ENCODE measurements at places on chromosomes 4 and X. TPM values are rescaled to one million over a fixed set of nuclear protein-coding genes. Genes with fewer than 3 reads are reported as not detected.

DNA sequence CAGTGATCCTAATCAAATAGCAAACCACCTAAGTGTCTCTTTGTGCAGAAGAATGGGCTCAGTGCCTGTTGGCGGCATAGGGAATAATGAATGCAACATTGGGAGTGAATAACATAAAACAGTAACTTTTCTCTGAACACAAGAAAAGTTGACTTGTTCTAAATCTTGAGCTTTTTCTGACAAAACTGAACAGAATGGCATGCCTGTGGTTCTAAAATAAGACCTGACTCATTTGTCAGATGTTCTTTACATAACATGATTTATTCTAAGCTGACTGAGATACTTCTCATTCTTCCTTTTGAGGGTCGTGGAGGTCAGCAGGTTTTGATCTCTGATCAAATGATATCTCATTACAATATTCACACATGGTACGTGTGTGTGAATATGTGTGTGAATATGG, 165.4 kb upstream of the WDR1 start:
- DNase-seq: no peak

GRCh38 chr4:7361280-7361895, 73.3 kb downstream of the PSAPL1 start:
- no peak for DNase-seq

GRCh38 chrX:10028283-10029104, 61.3 kb downstream of the CLDN34 start:
- no peak for DNase-seq

GRCh38 chr4:2834001-2834921, 9.4 kb upstream of the ADD1 start:
- peak; percentile 33 for DNase-seq

DNA sequence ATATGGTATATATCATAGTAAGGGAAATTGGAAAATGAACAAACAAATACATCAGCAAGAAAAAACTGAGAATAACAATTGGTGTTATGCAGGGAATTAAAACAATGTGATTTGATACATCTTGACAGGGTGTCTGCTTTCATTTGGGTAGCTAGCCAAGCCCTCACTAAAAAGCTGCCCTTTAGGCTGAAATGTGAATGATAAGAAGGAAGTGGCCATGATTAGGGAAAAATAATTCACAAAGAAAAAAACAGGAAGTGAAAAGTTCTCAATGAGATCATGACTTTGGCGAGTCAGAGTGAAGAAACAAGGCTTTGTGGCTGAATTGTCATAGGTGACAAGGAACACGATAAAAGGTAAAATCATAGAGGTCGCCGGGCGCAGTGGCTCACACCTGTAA, 675.8 kb upstream of the SLIT2 start:
- DNase-seq: no peak

DNA sequence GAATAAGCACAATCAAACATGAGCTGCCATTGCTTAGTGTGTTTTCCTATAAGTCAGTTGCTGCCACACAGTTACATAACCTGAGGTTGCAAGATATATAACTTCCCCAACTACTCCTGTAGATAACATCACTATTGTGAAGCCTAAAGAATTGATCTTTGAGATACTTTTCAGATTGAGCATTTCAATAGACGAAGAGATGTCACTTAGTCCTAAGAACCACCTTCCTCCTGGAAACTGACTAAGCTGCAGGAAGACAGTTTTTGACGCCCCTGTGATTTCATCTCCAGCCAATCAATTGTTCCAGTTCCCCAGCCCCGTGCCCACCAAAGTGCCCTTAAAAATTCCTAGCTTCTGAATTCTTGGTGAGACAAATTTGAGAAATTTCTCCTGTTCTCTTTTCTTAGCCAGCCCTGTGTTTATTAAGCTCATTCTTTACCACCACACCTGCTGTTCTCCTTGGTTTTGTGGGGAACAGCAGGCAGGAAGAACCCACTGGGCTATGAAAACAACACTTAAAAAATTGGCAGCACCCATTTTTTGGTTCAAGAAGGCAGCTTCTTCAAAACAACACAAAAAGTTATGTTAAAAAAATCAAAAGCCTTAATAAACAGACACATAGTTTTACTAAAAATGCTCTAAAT, 317.1 kb upstream of the PABPC4L start:
- DNase-seq: no peak

DNA sequence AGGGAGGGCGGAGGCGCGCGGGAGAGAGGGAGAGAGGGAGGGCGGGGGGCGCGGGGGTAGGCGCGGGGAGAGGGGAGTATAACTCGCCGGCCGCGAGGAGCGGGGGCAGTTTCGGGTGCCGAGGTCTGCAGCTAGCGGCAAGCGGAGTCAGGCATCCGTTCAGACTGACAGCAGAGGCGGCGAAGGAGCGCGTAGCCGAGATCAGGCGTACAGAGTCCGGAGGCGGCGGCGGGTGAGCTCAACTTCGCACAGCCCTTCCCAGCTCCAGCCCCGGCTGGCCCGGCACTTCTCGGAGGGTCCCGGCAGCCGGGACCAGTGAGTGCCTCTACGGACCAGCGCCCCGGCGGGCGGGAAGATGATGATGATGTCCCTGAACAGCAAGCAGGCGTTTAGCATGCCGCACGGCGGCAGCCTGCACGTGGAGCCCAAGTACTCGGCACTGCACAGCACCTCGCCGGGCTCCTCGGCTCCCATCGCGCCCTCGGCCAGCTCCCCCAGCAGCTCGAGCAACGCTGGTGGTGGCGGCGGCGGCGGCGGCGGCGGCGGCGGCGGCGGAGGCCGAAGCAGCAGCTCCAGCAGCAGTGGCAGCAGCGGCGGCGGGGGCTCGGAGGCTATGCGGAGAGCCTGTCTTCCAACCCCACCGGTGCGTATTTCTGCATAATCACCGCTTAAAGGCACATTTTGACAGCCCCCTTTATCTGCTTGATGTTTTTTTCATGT, at the start of gene POU4F2:
Gene POU4F2 (plus strand): TSS at position 108 of the 720 bp plus-strand sequence. CDS start 248 bp downstream, at position 356.
- no peak for DNase-seq

- DNase-seq: no peak
These were observed 2761.5 kb downstream of the ARAP2 start for GRCh38 chr4:33482773-33483172.

DNA sequence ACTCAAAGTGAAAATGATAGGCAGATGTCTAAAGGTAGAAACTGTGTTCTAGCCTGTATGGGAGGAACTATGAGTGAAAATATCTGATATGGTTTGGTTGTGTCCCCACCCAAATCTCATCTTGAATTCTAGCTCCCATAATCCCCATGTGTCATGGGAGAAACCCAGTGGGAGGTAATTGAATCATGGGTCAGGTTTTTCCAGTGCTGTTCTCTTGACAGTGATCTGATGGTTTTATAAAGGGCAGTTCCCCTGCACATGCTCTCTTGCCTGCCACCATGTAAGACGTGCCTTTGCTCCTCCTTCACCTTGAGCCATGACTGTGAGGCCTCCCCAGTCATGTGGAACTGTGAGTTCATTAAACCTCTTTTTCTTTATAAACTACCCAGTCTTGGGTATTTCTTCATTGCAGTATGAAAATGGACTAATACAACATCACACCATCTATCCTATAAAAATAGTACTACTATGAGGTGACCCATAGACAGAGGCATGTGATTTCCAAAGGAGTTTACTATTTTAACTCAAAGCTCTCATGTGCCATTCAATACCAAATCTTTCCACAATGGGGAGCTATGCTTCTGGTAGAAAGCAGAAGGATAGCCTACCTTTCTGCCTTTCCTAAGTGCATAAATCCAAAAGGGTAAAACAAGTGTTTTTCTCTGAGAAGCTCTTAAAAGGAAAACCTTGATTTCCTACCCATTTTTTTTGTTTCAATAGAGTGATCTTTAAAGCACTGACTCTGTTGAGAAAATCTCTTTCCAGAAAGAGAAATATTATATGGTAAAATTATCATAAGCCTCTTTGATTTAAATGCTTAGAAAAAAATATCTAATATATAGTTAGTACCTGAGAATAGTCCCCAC, 38.8 kb downstream of the SEC31A start:
- DNase-seq: no peak

DNA sequence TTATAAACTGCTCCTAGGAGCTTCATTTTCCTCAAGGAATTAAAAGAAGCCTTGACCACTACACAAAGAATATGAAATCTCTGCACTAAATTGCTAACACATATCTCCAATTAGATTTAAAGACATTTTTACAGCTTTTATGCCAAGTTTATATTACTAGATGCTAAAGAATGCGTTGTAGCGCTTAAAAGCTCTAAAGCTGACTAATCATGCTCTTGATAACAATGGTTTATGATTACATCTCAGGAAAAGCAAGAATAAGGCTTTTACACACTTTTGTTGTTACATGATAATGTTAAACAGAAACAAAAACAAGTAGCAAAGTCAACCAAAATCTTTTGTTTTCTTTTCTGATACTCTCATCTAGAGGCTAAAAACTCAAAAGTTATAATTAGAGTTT, 44.7 kb downstream of the SLC10A7 start:
- DNase-seq: no peak

- DNase-seq: no peak
These were observed 3.8 kb downstream of the ARHGAP10 start for GRCh38 chr4:147735413-147736301.

Gene ALPK1
- total RNA-seq: 14.0 TPM

Gene NMU
- not detected for total RNA-seq

Gene SYP
- 0.61 TPM for total RNA-seq

Gene GUCY1B1
- 6.7 TPM for total RNA-seq

Gene SYAP1
- 24.9 TPM for total RNA-seq

Gene C4orf50
- not detected for total RNA-seq

Gene CT47B1
- not detected for total RNA-seq

Gene ARHGAP6
- 2.2 TPM for total RNA-seq

Data from liver (tissue), 10 donors.